ENCODE measurements at places on chromosomes 6 and 20.

DNA sequence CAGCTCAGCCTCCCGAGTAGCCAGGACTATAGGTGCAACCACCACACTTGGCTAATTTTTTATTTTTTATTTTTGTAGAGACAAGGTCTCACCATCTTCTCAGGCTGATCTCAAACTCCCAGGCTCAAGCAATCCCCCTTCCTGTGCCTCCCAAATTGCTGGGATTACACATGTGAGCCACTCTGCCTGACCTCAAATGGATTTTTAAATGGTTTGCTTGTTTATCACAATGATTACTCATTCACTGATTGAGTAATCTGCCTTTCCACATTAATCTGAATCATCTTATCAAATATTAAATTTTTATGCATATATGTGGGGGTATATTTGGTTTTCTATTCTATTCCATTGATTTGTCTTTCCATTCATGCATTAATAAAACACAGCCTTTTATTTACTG, 9.4 kb upstream of the KHDC1L start:
- DNase-seq, result no peak

GRCh38 chr6:31717499-31718222, 2.5 kb downstream of the LY6G6D start:
- DNase-seq, result no peak

DNA sequence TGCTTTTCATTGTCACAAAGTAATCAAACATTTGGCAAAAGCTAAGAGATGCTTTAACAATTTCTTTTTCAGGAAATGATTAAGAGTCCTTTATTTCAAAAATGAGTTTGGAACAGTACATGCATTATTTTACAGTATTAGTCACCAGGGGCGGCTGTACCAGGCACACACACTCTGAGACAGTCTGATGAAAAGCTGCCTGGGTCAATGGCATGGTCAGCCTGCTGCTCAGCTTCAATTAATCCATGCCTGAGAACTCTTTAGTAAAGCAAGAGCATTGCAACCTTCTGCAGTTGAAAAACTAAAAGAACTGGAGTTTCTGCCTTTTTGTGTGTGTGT, 105.5 kb downstream of the TULP4 start:
- no peak for DNase-seq

DNA sequence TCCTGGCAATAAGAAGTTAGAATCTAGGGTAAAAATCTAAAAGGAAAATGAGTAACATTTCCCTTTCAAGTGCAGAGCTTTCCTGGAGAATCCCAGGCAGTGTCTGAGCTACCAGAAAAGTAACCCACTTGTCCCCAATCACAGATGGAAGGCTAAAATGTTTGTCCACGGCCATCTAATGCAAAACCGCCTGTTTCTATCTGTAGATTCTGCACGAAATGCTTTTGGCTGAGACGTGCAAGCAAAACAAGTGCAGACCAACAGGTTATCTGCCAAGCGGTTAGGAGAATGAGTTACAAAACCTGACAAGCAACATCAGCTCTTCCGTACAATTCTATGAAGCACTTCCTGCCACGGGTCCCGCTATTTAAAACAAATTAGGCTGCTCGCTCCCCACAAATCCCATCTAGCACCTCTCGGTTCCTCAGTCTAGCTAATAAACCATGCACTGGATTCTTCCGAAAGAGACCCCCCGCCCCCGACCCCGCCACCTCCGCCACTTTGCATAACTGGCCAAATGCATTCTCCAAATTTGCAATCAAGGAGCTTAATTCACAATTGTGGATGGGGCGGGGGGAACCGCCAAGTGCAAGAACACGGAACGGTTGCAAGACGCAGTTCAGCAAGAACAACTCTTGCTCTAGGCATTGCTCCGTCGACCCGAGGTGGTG, 1.4 kb downstream of the ELOVL5 start:
- DNase-seq, result no peak

DNA sequence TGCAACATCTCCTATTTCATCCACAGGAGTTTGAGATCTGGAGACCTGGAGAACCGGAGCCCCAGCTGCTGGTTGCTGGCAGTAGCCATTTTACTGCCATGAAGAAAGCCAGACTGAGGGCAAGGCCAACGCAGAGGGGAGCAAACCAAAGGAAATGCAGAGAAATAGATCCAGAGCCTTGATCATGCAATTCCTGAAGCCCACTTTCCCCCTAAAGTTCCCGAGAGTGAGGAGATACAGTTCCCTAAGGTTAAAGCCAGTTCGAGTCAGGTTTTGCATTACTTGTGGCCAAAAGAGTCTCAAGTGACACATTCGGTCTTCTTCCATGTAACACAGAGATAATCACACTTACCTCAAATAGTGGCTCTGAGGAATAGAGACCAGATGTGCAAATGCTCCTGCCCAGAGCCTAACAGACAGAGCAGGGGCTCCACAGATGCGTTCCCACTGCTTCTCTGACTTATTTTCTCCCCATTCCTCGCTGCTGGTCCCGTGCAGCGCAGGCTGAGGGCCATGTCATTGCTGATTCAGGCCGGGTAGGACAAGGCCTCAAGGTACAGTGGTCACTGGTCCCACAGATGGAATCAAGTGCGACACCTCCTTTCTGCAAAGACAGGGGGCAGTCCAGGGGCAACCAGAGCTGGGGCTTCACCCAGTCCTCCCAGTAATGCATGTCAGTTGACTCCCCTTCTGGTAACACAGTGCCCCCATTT, 35.1 kb upstream of the NFATC2 start:
- no peak for DNase-seq

DNA sequence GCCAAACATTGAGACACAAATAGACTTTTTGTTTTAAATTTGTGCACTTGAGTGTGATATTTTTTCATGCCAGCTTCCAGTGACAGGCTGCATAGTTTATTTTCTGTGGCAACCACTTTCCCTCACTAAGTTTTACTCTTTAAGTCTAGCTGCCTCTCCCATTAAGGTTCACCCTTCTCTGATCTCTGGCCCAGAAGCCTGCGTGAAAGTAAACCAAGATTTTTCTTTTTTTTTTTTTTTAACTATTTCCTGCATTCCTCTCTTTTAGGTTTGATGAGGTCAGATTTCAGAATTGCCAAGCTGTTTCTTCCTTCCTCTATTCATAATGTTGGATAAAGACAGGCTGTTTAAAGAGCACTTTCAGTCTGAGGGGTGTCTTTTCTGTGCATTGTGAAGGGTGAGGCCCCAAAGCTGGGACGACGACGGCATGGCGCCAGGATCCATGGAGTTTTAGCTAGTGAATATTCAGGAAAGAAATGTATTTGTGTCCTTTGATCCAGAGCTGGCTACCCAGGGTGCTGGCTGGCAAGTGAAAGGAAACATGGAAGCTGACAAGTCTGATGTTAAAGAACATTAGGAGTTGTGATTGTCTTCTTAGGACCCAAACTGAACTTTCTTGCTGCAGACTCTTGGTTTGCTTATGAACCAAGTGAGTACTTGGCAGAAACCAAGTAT, 50.7 kb downstream of the DOK5 start:
- DNase-seq, result no peak

DNA sequence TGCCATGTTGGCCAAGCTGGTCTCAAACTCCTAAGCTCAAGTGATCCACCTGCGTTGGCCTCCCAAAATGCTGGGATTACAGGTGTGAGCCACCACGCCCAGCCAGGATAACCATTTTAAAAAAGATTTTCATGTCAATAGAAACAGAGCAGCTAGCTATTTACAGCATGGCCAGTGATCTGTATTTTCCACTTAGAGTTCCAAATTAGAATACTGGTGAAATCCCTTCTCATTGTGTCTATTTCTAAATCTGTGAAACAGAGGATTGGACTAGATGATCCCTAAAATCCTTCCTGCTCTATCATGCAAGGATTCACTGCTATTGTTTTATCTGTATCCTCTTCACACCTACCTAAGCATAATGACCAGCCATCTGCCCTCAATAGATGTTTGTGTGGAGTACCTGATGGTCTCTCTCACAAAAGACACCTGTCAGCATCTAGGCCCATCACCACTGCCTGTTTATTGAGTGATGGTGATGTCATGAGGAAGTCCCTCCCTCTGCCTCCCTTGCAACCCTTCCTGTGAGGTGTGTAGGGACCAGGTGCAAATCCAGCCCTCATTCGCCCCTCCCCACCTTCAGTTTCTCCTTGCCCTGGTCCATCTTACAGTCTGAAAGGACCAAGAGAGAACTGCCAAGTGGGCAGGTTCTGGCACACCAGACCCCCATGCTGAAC, 26.5 kb upstream of the SMIM29 start:
- no peak for DNase-seq

GRCh38 chr6:154276810-154277628, 79.6 kb downstream of the IPCEF1 start:
- no peak for DNase-seq

GRCh38 chr6:128036808-128037570, 136.1 kb upstream of the THEMIS start:
- DNase-seq, result no peak

GRCh38 chr6:131754088-131754487, 43.3 kb upstream of the CTAGE9 start:
- DNase-seq, result no peak

GRCh38 chr20:33609504-33609903, 52.6 kb upstream of the C20orf144 start:
- no peak for DNase-seq

- DNase-seq, result no peak
Observed at GRCh38 chr6:170554796-170555137, 598 bp downstream of the TBP start.

DNA sequence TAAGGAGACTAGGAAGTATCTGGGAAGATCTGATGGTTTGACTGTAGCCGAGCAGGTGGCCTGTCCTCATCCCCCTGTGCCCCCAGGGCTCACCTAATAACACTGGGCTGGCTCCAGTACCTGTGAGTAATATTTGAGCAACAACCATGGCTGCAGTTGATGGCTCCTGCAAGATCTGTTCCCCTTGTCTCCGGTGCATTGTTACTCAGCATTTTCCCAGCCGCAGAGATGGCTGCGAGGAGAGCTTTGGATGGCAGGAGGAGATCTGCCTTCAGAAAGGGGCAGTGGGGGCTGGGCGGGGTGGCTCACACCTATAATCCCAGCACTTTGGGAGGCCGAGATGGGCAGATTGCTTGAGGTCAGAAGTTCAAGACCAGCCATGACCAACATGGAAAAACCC, 39.3 kb downstream of the PTK7 start:
- DNase-seq, result no peak

DNA sequence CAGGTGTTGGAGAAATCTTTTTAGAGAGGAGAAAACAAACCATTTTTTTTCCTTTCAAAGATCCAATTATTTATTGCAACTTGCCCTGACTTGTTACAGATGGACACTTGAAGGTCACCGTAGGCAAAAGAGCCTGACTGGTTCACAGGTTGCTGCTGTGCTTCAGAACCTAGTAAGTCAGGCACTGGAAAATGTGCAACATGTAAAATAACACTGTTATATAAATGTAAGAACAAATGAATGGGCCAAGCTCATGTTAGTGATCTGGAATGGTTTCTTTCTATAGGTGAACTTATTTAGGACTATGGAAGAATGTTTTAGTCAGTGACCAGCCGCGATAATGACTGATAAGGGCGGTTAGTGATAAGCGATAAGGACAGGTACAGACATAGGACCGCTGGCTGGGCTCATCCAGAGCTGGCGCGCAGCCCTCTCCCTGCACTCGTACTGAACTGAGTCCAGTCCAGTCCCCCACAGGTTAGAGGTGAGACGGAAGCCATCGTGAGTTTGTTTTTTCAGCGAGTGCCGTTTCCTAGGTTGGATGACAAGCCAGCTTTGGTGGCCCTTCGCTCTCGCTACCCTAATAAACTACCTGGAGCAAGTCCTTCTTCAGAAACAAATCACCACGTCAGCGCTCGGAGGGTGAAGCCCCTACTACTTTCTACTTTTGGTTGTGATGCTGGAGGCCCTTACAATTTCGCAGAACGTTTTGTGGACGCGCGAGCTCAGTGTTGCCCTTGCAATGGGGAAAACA, 94.4 kb upstream of the PRDM1 start:
- no peak for DNase-seq

- DNase-seq, result no peak
Observed at GRCh38 chr6:106256201-106256968, 69.2 kb downstream of the ATG5 start.

- no peak for DNase-seq
Observed at GRCh38 chr20:43528258-43528875, 20.9 kb downstream of the L3MBTL1 start.

- no peak for DNase-seq
Observed at GRCh38 chr6:38554700-38555413, 84.9 kb downstream of the BTBD9 start.

DNA sequence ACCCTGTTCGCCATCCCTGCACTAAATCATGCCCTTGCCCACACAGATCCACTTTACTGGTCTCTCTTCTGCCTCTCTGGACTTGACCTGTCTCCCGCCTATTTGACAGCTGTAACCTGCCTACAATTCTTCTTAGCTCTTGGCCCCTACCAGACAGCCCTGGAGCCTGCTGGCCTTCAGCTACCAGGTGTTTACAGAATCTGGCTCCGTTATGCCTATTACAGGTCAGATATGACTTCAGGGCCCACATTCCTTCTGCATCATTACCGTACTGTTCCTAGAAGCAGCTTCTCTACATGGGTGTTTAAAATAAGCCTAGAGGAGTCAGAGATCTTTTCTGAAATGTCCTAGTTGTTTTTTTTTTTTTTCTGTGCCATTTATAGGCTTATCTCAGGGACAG, 45.4 kb upstream of the CCN6 start:
- no peak for DNase-seq

GRCh38 chr6:51218181-51218580, 399.5 kb downstream of the TFAP2B start:
- DNase-seq, result no peak

DNA sequence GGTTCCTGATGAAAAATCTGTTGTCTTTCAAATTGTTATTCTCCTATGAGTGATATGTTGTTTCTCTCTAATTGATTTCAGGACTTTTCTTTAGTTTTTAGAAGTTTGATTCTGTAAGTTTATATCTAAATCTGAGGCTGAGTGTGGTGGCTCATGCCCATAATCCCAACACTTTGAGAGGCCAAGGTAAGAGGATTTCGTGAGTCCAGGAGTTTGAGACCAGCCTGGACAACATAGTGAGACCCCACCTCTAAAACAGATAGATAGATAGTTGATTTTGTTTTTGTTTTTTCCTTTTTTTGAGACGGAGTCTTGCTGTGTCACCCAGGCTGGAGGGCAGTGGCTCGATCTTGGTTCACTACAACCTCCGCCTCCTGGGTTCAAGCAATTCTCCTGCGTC, 64.6 kb downstream of the PTPRA start:
- DNase-seq, result no peak

DNA sequence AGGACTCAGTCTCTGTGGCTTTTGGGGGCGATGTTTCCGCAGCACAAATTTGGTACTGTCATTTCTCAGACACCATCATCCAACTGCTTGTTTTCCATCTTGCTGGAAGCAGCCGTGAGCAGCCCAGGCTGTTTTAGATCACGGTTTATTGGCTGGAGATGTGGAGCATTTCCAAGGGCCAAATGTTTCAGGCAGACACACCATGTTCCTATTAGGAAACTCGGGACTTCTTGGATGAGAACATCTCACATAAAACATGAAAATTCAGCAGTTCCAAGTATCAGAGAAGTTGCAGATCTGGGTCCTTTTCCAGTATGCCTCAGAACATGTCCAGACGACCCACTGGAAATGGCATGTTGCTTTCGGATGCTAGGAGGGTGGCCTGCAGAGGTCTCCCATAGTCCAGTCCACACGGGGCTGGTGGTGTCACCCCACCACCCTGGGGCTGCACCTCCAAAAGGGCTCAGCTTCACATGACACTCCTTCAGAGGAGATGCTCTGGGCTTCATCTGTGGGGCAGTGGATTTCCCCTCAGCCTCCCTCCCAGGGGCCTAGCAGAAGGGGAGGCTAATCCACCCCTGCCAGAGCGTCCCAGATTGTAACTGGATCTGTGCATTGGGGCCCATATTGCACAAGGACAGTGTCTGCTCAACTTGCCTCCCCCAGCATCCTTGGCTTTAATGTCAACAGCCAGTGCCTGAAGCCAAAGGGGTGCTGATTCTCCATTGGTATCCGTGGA, 176.3 kb downstream of the SCP2D1 start:
- DNase-seq, result peak; percentile 35

GRCh38 chr6:162219266-162219665, 508.3 kb downstream of the PRKN start:
- no peak for DNase-seq
